ENCODE measurements at places on chromosomes 7 and 10.

GRCh38 chr7:74266191-74266963 is 12.2 kb upstream of the RFC2 start:
- DNase-seq = no peak

GRCh38 chr10:18229826-18230225 is 89.6 kb downstream of the CACNB2 start:
- DNase-seq = no peak

GRCh38 chr7:17152721-17153120 is 145.7 kb upstream of the AHR start:
- no peak for DNase-seq

- no peak for DNase-seq
Observed at GRCh38 chr7:90599892-90600555, 3.9 kb downstream of the CDK14 start.
